ENCODE measurements at places on chromosomes 3 and 15. TPM values are rescaled to one million over a fixed set of nuclear protein-coding genes. Genes with fewer than 3 reads are reported as not detected.

- H3K36me3 ChIP-seq = no peaks in the 10 kb centered on the region
- H3K27ac ChIP-seq = no peak overlapping the region
- H3K4me1 ChIP-seq = no peaks in the 10 kb centered on the region
- no peak for DNase-seq
Observed at GRCh38 chr15:62083194-62084154, 16.7 kb downstream of the C2CD4A start.

- no peaks in the 10 kb centered on the region for H3K27me3 ChIP-seq
- no peak for DNase-seq
- no peak overlapping the region for H3K27ac ChIP-seq
- H3K36me3 ChIP-seq = no peaks in the 10 kb centered on the region
- no peaks in the 10 kb centered on the region for H3K4me1 ChIP-seq
Observed at GRCh38 chr3:10911350-10912002, 81.1 kb upstream of the SLC6A1 start.

GRCh38 chr15:38627689-38628277 lies 63.2 kb upstream of the RASGRP1 start:
- DNase-seq = no peak
- no peak overlapping the region for H3K4me3 ChIP-seq
- H3K27me3 ChIP-seq = no peaks in the 10 kb centered on the region
- H3K27ac ChIP-seq = no peak overlapping the region

The CD96 gene
- total RNA-seq = not detected

The NKTR gene
- 81.7 TPM for total RNA-seq

GRCh38 chr15:48556159-48556897 lies 89.2 kb downstream of the FBN1 start:
- peaks cover 27% of the 10 kb centered on the region for H3K4me1 ChIP-seq
- H3K27ac ChIP-seq = peak overlapping the region; percentile 82
- no peak for DNase-seq
- no peaks in the 10 kb centered on the region for H3K36me3 ChIP-seq
- no peak overlapping the region for H3K4me3 ChIP-seq

- H3K36me3 ChIP-seq = no peaks in the 10 kb centered on the region
- no peaks in the 10 kb centered on the region for H3K4me1 ChIP-seq
- no peak overlapping the region for H3K4me3 ChIP-seq
- DNase-seq = no peak
Observed at GRCh38 chr3:150843241-150843640, 62.0 kb downstream of the MINDY4B start.

GRCh38 chr3:16085410-16085809 lies 89.1 kb upstream of the GALNT15 start:
- DNase-seq = no peak
- H3K27me3 ChIP-seq = no peaks in the 10 kb centered on the region
- no peaks in the 10 kb centered on the region for H3K4me1 ChIP-seq
- H3K4me3 ChIP-seq = no peak overlapping the region
- peak overlapping the region; percentile 25 for H3K27ac ChIP-seq
- H3K36me3 ChIP-seq = no peaks in the 10 kb centered on the region

DNA sequence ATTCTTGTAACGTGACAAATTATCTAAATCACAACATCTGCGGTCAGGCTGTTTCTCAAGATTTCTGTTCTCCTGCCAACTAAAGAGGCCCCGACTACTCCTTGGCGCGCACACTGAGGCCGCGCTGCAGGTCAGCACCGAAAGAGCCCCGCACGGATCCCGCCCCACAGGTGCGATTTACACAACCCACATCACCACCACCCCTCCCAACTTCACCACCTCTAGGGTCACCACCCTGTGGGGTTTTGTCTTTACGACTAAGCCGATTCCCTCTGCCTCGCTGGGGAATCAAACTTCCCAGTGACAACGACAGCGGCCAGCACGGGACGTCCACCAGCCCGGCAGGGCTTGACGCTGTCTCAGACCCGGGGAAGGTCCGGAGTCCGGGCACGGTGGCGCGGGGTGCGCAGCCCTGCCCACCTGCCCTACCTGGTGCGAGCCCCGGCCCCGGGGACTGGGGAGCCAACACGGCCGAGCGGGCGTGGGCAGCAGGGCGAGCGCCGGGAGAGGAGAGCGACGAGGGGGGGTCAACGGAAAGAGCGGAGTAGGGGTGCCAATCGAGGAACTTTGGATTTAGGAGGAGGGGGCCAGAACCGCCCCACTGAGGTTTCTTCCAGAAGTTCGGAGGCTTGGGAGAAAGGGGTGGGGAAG lies 764 bp downstream of the UACA start:
- H3K27me3 ChIP-seq = no peaks in the 10 kb centered on the region
- peak overlapping the region; percentile 89 for H3K27ac ChIP-seq
- H3K4me1 ChIP-seq = peaks cover 10% of the 10 kb centered on the region
- DNase-seq = peak; percentile 74
- H3K36me3 ChIP-seq = no peaks in the 10 kb centered on the region
- H3K4me3 ChIP-seq = peak overlapping the region; percentile 85

DNA sequence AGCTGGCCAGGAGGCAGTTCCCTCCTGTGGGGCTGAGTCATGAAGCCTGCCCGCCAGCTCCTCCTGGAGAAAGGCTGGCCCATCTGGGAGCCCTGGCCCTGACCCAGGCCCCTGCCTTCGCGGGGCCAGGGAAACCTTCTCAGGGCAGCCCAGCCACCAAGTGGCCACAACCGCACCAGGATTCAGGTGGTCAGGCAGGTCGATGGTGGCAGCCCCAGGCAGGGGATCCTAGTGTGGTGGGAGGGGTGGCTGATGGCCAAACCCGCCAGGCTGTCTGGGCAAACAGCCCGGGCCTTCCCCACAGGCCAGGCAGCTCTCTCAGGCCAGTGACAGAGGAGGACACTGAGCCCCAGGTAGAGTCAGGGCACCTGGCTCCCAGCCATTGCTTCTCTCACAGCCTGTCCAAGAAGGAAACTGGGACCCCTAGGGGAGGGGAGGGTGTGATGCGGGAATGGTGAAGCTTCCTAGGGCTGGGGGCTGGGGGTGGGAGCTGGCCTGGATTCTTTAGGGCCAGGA lies 1.2 kb downstream of the TWF2 start:
- DNase-seq = peak; percentile 97
- H3K27ac ChIP-seq = peak overlapping the region; percentile 93
- H3K36me3 ChIP-seq = peaks cover 18% of the 10 kb centered on the region
- no peaks in the 10 kb centered on the region for H3K27me3 ChIP-seq
- peaks cover 71% of the 10 kb centered on the region for H3K4me1 ChIP-seq

DNA sequence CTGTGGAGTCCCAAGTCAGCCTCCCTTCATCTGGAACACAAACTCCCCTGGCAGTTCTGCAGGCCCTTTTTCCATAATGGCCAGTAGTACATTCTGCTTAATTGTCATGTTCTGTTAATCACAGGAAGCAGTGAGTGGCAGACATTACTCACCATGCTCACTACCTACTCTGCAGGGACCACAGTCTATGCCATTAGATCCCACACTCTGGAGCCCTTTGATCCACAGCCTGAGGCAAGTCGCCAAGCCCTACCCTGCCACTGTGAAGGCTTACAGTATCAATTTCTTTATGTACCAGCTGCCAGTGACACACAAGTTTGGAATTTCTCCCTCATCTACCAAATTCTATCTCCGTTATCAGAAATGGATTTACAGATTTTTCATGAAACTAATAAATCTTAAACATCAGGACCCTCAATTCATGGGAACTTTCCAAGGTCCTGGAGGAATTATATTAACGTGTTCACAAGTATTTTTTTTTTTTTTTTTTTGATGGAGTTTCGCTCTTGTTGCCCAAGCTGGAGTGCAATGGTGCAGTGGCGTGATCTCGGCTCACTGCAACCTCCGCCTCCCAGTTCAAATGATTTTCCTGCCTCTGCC lies 20.6 kb upstream of the WWTR1 start:
- no peak overlapping the region for H3K4me3 ChIP-seq
- H3K36me3 ChIP-seq = no peaks in the 10 kb centered on the region
- no peak overlapping the region for H3K27ac ChIP-seq

The FBXO40 gene
- not detected for total RNA-seq

DNA sequence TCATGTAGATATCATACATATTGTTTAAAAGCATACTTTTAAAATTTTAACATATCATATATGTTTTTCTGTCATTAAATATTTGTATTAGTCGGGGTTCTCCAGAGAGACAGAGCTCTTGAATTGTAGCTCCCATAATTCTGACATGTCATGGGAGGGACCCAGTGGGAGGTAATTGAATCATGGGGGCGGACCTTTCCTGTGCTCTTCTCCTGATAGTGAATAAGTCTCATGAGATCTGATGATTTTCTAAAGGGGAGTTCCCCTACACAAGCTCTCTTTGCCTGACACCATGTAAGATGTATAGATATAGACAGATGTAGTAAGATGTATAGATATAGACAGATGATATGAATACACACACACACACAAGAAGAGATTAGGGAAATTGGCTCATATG lies 161.2 kb upstream of the ABI3BP start:
- H3K36me3 ChIP-seq = no peaks in the 10 kb centered on the region
- H3K4me1 ChIP-seq = no peaks in the 10 kb centered on the region
- no peak overlapping the region for H3K4me3 ChIP-seq
- H3K27me3 ChIP-seq = no peaks in the 10 kb centered on the region
- no peak for DNase-seq

The NR1I2 gene
- total RNA-seq = 0.54 TPM

- peaks cover 11% of the 10 kb centered on the region for H3K4me1 ChIP-seq
- H3K36me3 ChIP-seq = no peaks in the 10 kb centered on the region
- H3K27ac ChIP-seq = no peak overlapping the region
- H3K27me3 ChIP-seq = no peaks in the 10 kb centered on the region
- H3K4me3 ChIP-seq = no peak overlapping the region
Observed at GRCh38 chr15:39787479-39787878, 4.8 kb upstream of the FSIP1 start.

DNA sequence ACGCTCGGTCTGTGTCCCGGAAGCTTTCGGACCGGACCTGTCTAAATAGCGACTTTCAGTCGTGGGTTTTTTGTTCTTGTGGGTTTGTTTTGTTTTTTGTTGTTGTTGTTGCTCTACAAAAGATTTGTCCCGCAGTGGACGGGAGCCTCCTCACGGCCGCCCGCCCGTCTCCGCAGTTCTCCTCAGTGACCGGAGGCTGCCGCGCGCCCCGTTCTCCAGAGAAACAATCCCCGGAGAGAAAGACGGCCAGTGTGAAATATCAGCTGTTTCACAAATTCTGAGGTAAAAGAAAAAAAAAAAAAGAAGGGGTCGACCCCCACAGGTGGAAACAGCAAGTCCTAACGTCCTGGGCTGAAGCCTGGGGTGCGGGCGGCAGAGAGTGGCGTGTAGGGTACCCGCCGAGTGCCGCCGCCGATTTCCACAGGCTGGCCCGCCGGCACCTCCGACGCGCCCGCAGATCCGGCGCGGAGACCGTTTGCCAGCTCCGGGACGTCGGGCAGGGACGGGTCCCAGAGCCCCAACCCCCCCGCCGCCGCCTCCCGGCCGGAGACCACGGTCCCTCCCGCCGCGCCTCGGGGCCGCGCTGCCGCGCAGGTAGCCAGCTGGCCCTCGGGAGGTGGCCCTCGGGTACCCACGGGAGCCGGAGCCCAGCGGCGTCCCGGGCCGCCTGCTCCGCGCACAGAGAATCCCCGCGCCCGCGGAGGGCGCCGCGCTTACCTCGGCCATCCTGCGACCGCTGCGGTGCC lies 478 bp downstream of the BNC1 start:
- no peaks in the 10 kb centered on the region for H3K4me1 ChIP-seq
- H3K4me3 ChIP-seq = peak overlapping the region; percentile 50
- no peaks in the 10 kb centered on the region for H3K36me3 ChIP-seq

The HTR3D gene
- not detected for total RNA-seq

- peak overlapping the region; percentile 69 for H3K27ac ChIP-seq
- H3K36me3 ChIP-seq = no peaks in the 10 kb centered on the region
- DNase-seq = no peak
- no peaks in the 10 kb centered on the region for H3K4me1 ChIP-seq
- no peaks in the 10 kb centered on the region for H3K27me3 ChIP-seq
Observed at GRCh38 chr15:91022832-91023129, 387 bp upstream of the VPS33B start.

- H3K36me3 ChIP-seq = no peaks in the 10 kb centered on the region
- H3K4me3 ChIP-seq = no peak overlapping the region
- DNase-seq = no peak
Observed at GRCh38 chr3:189041482-189042090, 130.2 kb upstream of the TPRG1 start.

DNA sequence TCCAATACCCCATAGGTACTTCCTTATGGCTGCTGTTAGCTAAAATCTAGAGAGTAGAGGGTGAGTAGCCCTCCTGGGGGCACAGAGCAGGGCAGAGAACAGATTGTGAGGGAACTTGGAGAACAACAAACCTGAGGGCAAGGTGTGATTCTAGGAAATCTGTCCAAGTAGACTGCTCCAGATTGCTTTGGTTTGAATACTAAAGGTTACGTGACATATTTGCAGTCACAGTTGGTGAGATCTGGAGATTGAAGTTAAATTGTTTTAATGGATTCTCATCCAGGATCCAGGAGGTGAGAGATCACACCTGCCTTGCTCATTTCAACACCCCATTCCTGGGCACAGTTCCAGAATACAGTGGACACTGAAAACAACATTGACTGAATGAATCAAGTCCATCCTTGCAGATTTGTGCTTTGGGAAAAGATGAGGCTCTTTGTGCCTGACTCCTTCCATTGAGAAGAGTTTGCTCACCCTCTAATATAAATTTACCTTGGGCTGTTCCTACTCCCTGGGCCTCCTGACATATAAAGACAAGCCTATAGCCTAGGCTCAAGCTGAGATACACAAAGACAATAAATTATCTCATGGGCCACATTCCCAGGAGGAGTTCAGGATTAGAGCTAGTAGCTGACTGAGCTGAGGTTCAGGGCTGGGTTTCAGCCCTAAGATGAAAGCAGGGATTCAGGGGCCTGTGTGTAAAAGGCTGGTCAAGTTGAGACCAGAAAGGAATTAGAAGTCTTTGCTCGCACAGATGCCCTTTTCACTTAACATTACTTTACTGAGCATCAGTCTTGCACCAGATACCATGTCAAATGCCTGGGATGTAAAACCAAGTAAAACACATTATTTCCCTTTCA lies 400.9 kb upstream of the MCTP2 start:
- no peaks in the 10 kb centered on the region for H3K4me1 ChIP-seq
- no peak for DNase-seq
- no peaks in the 10 kb centered on the region for H3K36me3 ChIP-seq
- H3K4me3 ChIP-seq = no peak overlapping the region
- peak overlapping the region; percentile 39 for H3K27ac ChIP-seq
- H3K27me3 ChIP-seq = no peaks in the 10 kb centered on the region

The WNT7A gene
- not detected for total RNA-seq

The KBTBD13 gene
- total RNA-seq = not detected

- H3K4me3 ChIP-seq = no peak overlapping the region
- H3K27ac ChIP-seq = no peak overlapping the region
- no peak for DNase-seq
- no peaks in the 10 kb centered on the region for H3K4me1 ChIP-seq
- H3K36me3 ChIP-seq = no peaks in the 10 kb centered on the region
Observed at GRCh38 chr3:150920236-150920635, 15.0 kb upstream of the MINDY4B start.

The ZIC1 gene
- total RNA-seq = not detected

DNA sequence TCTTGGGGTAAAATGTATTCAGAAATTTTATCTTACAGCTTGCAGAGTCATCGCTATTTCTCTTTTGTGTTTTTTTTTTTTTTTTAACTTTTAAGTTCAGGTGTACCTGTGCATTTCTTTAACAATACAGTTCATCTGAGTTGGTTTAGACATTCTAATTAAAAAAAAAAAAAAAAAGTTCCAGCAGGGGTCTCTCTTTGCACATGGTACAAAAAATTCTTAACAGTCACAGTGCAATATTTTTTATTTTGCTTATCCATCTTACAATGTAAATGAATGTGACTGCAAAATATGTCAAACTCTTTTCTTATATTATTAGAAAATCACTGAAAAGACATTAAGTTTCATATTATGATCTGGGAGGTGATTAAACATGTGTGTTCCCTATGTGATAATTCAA lies 47.5 kb upstream of the SLC9A9 start:
- DNase-seq = no peak
- H3K27me3 ChIP-seq = no peaks in the 10 kb centered on the region
- no peak overlapping the region for H3K4me3 ChIP-seq
- no peak overlapping the region for H3K27ac ChIP-seq
- peaks cover 4% of the 10 kb centered on the region for H3K4me1 ChIP-seq

The DOCK3 gene
- total RNA-seq = 3.9 TPM

The COL8A1 gene
- 15.3 TPM for total RNA-seq
